Naive B cell (primary cell): ENCODE measurements at places on chromosomes 5 and 9. TPM values are rescaled to one million over a fixed set of nuclear protein-coding genes. Genes with fewer than 3 reads are reported as not detected.

Gene NR5A1
- polyA plus RNA-seq, result not detected

Gene KIF20A
- not detected for polyA plus RNA-seq

Gene PDGFRB
- 0.12 TPM for polyA plus RNA-seq

Gene SAPCD2
- not detected for polyA plus RNA-seq

Gene ANKRD34B
- polyA plus RNA-seq, result not detected

Gene FCN2
- not detected for polyA plus RNA-seq

Gene SPATA9
- polyA plus RNA-seq, result not detected

Gene FKBP15
- polyA plus RNA-seq, result 1.9 TPM

Gene FSD1L
- polyA plus RNA-seq, result 3.0 TPM

Gene CCL21
- polyA plus RNA-seq, result not detected

Gene SLC25A48
- not detected for polyA plus RNA-seq
